ENCODE measurements at places on chromosomes 1 and 21.
A peak's percentile ranks its signal among the peaks of the same experiment; 100 is the strongest.

- no peak for DNase-seq
Measured at GRCh38 chr1:247822060-247822459, 1.9 kb downstream of the OR14A16 start.

GRCh38 chr1:43564551-43565348, 34.1 kb downstream of the PTPRF start:
- DNase-seq, result no peak

- DNase-seq, result no peak
Measured at GRCh38 chr1:205137901-205138300, 16.1 kb upstream of the RBBP5 start.

- no peak for DNase-seq
Measured at GRCh38 chr1:6401673-6402072, 8.1 kb upstream of the ACOT7 start.

GRCh38 chr1:94416901-94417727, 1.1 kb upstream of the ABCD3 start:
- DNase-seq, result no peak

DNA sequence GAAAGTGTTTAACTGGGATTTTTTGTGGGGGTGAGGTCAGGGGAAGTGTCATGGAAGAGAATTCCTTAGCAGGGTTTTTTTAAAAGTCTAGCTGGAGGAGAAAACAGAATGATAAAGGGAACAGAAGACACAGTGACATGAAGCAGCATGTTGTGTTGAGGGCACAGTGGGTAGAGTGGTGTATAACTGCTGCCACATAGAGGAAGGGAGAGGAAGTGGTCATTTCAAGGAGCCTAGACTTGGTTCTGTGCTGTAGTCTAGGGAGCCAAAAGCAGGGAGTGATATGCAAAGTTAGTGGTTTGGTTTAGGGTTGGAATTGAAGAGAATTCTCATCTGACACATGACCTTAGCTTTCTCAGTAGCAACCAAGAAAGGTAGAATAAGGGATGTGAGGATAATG, 10.2 kb downstream of the EEIG2 start:
- DNase-seq, result no peak

DNA sequence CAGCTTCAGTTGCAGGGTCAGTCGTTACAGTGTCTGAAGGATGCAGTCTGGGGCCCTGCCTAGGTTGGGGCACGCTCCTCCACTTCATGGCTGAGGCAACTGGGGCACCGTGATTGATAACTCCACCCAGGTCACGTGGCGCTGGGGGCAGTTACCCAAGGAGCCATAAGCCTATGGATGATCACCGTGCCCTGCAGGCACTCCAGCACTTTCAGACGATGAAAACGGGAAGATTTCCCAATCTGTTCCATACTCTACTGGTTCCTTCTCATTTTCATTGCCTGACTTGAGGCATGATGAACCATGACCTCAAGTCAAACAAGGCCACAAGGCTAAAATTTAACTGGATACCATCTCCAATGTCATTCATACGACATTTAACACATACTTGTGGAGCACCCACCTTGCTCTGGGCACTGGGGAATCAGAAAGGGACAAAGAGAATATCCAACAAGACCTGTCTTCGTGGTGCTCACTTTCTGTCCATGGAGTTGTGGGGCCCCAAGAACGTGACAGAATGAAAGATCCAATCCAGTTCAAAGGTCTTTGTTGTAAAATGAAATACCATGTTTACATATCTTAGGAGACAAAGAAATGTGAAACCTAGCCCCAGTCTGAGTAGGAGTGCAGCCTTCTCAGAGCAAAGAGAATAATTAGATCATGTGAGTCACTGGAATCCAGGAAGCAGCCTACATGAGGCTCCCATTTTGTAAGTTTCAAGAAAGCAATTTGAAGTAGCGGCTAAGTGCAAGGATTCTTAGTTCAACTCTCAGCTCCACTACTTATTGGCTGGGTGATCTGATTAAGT, 39.4 kb upstream of the SPOCD1 start:
- no peak for DNase-seq

- no peak for DNase-seq
Measured at GRCh38 chr1:203799971-203800370, 4.5 kb downstream of the ZBED6 start.

- no peak for DNase-seq
Measured at GRCh38 chr21:43277481-43278351, 108.9 kb downstream of the CRYAA start.

DNA sequence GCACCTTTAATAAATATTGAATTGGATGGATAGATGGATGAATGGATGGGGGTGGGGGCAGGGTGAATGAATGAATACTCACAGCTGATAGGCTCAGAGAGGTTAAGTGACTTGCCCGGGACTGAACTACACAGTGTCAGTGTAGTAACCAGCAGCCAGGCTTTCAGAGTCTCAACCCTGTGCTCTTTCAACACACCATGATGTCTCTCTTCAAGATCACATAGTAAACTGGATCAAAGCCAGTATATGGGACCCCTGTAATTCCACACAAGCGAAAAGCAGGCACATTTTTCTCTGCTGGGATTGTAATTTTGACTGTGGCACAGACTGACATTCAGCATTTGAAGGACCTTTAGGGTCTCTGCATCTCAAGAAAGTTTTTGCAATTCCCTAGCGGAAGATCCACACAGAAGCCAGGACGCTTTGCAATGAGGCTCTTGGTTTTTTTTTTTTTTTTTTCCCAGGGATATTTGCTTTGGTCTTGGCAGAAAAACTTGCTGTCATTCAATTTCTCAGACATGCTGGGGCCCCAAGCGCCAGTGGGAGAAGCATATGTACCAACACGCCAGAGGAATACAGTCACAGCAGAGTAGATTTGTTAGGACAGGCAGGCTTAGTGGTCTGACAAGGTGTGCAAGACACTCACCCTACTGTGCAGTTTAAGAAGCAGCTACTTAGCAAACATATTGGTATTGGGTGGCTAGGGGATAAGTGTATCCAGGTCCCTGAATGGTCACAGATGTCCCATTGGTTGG, 213.1 kb upstream of the CAMK1G start:
- DNase-seq, result no peak

- no peak for DNase-seq
Measured at GRCh38 chr1:55078470-55078869, 39.1 kb downstream of the PCSK9 start.

DNA sequence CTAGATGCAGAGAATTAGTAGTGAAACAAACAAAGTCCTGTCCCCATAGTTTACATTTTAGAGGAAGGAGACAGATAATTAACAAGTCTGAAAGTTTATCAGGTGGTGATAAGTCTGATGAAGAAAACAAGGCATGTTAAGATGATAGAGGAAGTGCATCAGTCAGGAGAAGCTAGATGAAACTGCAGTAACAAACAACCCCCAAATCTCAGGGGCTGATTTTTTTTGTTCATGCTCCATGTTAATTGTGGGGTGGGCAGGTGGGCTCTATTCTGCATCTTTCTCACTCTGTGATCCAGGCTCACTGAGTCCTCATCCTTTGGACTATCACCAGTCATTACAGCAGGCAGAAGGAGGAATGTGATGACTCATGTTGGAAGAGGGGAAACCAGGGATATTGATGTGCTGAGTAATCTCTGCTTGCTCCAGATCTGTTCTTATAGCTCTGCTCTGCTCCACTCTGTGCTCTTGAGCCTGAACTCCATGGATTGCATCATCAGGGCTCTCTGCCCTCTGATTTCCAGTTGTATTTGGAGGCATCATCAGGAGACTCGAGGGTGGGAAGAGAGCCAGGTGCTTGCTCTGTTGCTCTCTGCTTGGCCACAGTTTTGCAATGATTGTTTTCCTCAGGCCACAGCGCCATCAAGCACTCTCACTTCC, 166.9 kb downstream of the IER5 start:
- no peak for DNase-seq

GRCh38 chr1:32361674-32362473, 411 bp downstream of the FAM229A start:
- DNase-seq, result peak; percentile 61

DNA sequence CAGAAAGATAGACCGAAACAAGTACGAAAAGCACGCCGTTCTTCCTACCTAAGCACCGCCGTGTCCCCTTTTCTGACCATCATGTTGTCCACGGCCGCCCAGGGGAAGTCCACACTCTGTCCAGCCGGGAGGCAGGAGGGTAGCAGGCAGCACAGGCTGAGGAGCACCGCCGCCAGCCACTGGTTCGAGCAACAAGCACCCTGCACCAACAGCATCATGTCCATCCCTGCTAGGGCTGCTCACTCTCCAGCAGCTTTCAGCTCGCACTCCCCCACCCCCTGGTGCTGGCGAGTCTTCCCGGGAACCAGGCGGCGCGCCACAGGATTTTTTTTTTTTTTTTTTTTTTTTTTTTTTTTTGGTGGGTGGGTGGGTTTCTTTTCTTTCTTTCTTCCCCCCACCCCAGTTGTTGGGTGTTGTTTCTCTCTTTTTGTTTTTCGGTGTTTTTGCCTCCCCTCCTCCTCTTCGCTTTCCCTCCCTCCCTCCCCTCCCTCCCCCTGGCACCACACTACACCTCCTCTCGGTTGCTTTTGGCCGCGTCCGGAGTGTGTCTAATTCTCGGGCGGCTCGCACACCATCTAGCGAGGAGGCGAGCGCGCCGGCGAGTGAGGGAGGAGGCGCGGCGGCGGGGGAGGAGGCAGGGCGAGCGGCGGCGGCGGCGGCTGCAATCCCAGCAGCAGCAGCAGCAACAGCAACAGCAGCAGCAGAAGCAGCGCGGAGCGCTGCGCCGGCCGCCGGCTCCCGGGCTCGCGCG, at the start of gene NEGR1:
NEGR1 (minus strand) TSS at position 269 of the 751 bp plus-strand sequence.
- DNase-seq, result peak; percentile 82

DNA sequence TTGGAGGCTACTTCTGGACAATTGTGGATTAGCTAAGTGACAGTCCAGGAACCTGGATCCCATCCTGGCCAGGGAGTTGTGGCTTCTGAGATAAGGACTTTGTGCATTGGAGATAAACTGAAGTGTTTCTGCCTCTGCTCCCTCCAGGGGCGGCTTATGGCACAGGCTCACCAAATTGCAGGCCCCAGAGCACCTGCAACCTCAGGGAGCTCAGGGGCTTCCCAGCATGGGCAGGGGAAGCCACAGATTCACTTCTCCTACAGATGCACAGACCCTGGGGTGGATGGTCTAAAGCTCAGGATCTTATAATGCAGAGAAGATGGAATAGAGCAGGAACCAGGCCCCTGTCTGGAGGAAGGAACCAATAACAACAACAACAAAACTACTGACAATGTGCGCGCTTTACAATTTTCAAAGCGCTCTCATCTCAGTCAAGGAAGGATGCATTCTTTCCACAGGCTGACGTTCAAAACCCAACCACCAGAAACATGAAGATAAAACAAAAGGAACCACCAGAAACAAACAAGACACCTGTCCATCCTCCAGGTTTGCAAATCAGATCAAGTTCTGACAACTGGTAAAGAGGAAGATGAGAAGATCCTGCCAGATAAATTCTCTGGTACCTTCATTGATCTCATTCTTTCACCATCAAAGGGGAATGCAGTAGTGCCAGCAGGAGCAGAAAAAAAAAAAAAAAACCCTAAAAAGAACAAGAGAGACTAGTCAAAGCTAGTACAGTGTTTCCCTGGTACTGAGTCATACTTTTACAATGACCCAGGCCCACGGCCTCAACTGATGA, 121.0 kb upstream of the IRF2BP2 start:
- DNase-seq, result no peak

DNA sequence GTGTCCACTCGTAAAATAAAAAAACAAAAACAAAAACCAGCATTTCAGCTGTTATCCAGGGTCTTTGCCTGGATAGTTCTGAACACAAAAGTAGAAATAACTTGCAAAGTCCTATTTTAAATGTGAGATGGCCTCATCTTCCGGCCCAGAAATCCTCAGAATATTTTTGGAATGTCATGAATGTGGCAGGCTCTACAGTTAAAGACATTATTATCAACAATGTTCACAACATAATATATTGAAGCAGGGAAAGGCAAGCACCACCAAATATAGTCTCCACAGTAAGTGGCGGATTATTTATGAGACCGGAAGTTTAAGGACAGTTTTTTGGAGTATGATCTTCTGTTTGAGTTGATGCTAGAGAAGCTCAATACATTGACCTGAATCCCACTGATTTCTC, 1.2 kb upstream of the C1orf198 start:
- no peak for DNase-seq

DNA sequence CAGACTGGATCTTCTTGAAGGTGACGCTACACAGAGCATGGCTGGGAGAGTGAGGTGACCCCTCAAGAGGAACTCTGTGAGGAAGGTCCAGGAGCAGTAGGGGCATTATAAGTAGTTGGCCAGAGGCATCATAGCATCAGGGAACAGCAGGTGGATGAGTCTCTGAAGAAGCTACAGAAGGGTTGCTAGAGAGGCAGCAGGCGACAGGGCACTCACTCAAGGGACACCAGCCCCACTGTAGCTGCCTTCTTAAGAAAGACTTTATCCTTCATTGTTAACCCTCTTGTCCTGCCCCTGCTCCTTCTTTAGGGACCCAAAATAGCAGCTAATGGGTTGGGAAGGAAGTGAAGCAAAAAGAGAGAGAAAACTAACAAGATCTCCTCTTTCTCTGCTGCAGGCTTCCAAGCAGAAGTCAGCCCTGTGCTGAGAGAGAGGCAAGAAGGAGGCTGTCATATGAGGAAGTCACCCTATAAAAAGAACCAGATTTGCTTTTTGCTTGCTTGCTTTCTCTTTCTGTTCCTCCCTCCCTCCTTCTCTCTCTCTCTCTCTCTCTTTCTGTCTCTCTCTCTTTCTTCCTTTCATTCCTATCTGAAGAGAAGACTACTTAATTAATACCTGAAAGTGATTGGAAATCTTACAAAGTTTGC, 7.7 kb upstream of the CD5L start:
- DNase-seq, result no peak

GRCh38 chr1:51313961-51314777, 16.2 kb downstream of the TTC39A start:
- no peak for DNase-seq

- DNase-seq, result no peak
Measured at GRCh38 chr1:216778737-216779136, 55.5 kb upstream of the ESRRG start.

- no peak for DNase-seq
Measured at GRCh38 chr1:117782056-117782455, 147.4 kb downstream of the GDAP2 start.

DNA sequence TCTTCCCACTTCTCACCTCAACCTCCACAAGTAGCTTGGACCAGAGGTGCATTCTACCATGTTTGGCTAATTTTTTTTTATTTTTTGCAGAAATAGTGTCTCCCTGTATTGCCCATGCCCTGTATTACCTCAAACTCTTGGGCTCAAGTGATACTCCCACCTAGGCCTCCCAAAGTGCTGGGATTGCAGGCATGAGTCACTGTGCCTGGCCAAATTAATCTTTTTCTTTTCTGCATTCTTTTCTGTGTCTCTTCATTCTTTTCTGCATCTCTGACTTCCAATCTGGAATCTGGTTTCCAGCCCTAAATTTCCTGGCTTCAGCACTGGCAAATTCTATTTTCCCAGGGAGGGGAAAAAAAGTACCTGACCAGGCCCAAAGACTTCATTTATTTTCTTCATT, 31.2 kb upstream of the TACSTD2 start:
- no peak for DNase-seq

DNA sequence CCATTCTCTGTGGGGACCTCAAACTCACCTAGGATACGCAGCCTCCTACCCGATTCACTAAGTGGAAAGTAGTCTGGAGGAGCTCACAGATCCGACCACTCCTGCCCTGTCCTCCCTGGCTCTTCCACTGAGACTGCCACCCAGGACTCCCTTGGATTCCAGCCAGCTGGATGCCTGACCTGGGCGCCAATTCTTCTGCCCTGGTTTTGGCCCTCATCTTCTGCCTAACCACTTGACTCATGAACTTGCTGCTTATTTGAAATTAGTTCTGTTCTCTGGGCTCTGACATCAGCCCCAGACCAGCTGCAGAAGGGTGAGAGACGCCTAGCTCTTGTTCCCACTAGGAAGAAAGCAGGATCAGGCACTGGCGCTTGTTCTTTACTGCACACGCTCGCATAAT, 48.9 kb downstream of the SLC35D1 start:
- no peak for DNase-seq
